Activated CD4-positive, CD25-positive, alpha-beta regulatory T cell (primary cell): ENCODE measurements at places on chromosomes 1 and 21.

GRCh38 chr1:154714052-154714623, 106.2 kb upstream of the ADAR start:
- no peak for DNase-seq

DNA sequence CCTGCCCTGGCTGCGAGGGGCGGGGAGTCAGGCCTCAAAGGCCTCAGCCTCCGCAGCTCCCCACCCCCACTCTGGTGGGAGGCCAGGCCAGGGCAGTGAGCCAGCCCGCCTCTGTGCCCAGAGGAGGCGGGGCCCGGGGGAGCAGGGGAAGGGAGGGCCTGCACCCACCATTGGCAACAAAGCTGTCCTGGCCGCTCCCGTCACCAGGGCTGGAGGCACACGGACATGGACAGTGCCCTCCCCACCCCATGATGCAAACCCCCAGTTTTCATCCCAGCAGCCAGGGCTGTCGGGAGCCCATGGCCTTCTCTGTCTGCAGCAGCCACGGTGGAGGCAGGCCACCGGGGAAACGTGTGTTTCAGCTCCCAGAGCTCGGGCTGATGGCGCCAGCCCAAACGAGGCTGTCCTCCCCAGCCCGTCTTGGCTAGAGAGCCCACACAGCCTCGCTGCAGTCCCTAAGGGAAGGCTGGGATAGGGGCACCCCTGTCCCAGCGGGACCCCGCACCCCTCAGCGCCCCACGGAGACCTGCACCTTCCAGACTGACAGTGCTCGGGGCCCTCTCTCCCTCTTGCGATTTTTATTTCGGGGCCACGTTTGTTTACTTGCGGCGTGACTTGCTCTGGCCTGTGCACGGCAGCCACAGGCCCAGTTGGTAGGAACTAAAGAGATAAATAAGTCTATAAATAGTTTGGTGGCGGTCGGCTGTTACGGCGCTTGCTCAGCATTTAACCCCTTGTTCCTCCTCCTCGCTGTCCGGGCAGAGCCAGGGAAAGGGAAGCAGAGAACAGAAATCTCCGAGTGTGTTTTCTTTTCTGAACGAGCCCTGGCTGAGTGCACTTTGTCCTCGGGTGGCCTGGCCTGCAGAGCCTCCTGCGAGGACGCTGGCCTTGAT, 101.8 kb downstream of the PRDM16 start:
- DNase-seq: no peak

- no peak for DNase-seq
Measured at GRCh38 chr1:231419147-231419546, 2.9 kb downstream of the EGLN1 start.

- DNase-seq: no peak
Measured at GRCh38 chr1:11535316-11535715, 56.4 kb downstream of the DISP3 start.

DNA sequence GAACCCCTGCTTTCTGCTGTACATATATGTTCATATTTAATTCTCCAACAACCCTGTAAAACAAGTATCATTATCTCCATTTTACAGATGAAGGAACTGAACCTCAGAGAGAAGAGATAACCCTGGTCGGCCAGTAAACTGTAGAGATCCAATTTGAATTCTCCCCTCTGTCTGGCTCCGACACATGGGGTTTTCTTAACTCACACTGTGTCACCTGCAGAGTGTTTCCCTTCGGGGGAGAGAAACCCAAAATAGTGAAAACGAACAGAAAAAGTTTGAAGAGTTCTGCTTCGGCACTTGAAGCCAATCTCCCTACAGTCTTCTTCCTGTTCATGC, 17.4 kb upstream of the BCAR3 start:
- DNase-seq: no peak

- no peak for DNase-seq
Measured at GRCh38 chr1:50774759-50775351, 185.2 kb downstream of the FAF1 start.
